ENCODE measurements at places on chromosomes 12 and 14.

- DNase-seq: no peak
These were observed 7.6 kb upstream of the CCDC184 start for GRCh38 chr12:48175613-48176416.

DNA sequence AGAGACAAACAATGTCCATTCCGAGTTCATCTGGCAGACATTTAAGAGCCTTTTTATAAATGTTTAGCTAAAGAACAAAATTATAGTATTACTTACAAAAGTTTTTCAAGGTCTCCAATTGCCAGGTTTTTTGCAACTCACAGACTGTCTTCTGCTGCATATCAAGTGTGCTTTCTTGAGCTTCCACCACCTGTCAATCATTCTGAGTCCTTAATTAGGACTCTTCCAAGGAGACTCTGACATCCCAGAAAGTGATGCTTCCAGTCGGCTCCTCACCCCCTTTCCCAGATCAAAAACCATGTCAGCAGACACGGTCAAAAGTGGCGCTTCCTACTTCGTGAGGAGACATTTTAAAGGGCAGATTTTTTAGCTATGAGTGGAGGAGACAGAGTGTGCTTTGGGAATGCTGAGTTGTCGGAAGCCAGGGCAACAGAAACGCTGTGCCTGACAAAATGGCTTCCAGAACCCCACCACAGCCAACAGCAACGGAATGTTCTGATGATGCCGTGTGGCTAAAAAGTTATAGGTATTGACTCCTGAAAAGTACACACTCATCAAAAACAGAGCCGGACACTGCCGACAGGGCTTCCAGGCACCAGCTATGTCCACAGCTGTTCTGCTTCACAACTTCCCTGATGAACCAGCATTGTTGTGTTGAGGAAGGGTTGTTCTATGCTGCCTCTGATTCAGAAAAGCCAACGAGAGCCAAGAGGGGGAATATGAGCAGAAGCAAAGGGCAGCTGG is 116.1 kb upstream of the SLC35F4 start:
- DNase-seq: no peak

DNA sequence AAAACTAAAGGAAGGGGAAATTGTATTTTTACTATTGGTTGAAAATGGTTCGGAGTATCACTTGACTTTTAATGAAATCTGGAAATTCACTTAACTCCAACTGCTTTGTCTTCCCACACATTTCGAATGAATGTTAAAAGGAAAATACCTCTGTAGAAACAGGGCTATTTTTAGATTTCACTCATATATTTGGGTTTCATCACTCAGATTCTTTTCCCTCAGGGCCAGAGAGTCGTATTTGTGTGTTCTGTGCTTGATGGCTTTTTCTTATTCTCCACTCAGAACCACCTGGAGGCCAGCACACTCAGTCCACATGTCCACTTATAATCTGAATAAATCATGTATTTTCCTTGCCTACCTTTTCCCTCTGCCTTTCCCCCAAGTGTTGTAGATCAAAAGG is 40.0 kb downstream of the DAAM1 start:
- DNase-seq: no peak

GRCh38 chr12:55845785-55846496 is 3.2 kb upstream of the MMP19 start:
- DNase-seq: no peak

DNA sequence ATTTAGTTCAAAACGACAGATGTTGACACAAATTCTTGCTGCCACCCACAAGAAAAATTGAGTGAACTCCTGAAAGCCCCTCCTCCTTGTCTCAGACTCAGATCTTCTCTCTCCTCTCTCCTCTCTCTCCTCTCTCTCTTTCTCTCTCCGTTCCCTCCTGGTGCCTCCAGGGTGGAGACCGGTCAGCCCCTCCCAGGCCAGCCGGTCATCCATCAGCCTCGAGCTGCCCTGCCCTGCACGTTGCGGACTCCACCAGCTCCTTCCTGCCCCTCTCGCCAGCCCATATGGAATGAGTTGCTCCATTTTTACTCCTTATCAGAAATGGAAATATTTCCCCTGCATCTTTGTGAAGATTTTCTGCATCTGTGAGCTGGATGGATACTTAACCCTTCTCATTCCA is 103.8 kb downstream of the TBX5 start:
- no peak for DNase-seq

DNA sequence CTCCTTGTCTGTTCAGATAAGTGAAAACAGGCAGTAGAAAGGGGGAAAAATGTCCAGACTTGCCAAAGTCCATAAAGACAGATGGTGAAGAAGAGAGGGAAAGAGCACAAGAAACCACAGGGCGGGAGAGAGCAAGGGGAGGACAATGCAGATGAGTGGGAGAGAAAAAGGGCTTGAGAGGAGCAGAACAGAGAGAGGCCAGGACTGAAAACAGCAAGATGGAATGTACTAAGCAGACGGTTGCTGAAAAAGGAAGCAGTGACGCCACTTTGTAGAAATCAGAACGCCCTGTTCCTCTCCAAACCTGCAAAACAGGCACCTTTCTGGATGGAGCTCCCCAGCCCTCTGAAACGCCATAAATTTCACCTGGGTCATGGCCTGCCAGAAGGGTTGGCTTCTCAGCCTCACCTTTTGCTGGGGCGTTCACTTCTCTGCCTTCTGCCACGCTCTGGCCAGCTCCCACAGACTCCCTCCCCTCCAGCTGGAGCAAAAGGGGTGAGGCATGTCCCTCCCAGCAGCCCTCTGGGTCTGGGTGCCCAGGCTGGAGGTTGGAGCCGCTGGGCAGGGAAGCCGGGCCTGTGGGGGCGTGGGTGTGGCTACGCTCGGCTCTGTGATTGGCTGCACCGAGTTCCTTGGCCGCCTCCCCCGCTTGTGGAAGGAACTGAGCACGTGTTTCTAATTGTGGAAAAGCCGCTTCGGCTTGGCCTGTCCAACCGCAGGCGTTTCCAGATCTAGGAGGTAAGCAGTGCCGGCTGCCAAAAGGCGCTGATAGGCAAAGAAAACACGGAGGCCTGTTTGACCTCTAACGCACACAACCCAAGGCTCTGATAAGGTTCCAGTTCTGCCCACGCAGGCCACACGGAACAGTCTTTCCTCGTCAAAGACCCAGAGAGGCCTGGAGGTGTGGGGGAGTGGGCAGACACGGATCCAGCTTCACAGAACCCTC is 29.3 kb downstream of the SLC7A8 start:
- no peak for DNase-seq

DNA sequence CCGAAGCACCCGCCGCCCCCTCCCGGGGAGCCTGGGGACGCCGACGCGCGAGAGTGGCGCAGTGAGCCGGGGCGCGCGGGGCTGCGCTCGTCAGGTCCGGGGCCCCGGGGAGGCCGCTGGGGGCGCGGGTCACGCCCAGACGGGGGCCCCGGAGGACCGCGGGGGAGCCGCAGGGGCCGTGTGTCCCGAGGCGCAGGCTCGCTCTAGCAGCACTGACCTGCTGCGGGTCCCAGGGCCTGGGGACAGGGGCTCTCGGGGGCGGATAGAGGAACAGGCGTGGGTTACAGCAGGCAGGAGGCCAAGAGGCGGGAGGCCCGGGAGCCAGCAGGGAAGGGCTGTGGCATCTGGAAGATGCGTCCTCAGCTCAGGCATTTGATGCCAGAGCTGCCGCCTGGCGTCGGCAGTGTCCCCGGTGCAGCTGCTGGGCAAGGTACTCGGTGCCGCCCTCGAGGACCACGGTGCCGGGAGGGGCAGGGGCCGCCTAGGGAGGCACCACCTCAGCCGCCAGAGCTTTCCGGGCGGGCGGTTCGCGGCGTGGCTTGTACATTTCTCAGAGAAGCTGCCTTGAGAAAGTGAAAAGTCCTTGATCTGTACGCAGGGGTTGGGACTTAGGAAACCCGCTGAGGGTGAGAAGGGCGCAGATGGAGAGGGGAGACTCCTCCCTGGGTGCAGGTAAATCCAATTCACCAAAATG is 1.2 kb downstream of the WNT5B start:
- no peak for DNase-seq

DNA sequence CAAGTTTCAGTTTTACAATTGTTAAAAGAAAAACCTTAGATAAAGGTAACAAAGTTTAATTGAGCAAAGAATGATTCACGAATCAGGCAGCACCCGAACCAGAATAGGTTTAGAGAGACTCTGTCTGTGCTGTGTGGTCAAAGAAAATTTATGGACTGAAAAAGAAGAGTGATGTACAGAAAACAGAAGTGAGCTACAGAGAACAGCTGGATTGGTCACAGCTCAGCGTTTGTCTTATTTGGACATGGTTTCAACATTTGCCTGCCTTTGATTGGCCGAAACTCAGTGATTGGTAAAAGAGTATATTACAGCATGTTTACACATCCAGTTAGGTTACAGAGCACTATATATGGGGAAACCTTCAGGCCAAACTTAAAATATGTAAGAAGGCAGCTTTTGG is 703.2 kb upstream of the STXBP6 start:
- no peak for DNase-seq

GRCh38 chr14:32635061-32635719 is 303.5 kb upstream of the NPAS3 start:
- DNase-seq: no peak

DNA sequence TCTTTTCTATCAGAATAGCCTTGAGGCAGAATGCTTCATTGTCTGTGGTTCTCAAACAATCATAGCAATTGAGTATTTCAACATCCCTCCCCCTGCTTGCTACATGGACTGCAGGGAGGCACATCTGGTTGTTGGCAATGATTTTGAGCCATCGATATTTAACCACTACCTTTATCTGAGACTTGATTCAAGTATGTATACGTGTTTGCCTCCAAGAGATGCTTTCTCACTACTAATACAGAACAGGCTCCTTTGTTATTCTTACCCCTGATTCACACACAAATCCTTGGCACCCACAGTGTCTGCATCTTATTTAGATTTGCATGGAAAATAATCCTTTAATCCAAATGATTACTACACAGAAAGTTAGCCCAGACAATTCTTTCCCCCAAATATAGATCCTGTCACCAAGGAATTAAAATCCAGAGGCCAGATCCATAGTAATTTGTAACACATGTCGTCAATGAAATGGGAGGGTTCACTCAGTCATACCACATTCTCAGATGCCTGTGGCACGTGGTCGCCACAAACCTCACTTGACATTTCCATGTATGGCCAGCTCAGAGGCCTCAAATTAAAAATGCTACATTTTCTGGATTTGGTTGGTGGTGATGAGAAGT is 199.3 kb downstream of the ITPR2 start:
- DNase-seq: no peak

DNA sequence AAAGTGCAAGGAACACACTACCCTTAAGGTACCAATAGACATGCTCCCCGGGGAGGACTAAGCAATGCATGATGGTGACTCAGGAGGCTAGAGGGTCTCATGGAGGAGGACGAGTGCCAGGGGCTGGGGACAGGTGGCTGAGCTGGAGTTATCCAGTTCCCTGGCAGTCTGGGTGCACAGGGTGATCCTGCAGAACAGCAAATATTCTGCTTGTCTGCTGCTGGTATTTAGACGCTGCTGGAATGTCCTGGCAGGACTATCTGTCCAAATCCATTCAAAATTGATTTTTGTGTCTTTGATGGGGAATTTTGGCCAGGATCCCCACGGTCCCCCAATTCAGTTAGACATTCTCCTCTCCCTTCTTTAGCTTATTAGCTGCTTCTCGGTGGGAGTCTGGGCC is 138.7 kb downstream of the C12orf75 start:
- no peak for DNase-seq

DNA sequence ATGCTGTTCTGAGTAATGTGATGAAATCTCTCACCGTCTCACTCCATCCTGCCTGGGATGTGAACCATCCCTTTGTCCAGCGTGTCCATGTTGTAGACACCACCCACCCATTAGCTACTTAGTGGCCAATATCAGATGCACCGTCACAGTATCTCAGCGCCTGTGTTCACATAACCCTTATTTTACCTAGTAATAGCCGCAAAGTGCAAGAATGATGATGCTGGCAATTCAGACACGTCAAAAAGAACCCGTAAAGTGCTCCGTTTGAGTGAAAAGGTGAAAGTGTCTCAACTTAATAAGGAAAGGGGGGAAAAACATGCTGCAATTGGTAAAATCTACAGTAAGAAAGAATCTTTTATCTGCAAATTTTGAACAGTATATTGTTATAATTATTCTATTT is 3.0 kb downstream of the RNASE10 start:
- no peak for DNase-seq

- no peak for DNase-seq
These were observed 12.7 kb downstream of the SCYL2 start for GRCh38 chr12:100279607-100280244.

DNA sequence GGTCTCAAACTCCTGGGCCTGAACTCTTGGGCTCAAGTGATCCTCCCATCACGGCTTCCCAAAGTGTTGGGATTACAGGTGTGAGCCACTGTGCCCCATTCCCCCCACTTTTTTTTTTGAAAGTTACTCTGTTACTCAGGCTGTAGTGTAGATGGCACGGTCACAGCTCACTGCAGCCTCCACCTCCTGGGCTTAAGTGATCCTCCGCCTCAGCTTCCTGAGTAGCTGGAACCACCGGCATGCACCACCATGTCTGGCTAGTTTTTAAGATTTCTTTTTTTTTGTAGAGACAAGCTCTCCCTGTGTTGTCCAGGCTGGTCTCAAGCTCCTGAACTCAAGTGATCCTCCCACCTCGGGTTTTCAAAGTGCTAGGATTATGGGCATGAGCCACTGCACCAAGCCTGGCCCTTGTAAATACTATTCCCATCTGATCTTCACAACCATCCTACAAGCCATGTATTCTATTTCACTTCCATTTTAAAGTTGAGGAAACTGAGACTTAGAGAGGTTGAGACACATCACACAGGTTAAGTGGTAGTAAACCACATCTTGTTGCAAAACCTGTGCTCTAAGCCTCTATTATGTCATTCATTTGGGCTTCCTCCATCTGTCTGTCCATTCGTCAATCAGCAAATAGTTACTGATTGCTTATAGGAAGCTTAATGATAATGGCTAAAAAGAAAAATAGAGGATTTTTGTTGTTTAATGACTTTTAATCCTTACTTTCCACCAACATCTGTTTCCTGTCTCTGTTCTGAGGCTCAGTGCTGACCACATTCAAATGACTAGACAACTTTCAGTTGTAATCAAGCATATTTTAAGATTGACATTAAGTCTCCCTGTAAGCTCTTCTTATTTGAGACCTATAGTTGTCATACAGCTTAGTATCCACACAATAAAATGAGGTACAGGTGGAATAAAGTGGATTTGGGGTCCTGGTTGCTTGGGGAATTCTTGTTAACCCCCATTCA is 9.2 kb downstream of the ASCL4 start:
- DNase-seq: no peak

DNA sequence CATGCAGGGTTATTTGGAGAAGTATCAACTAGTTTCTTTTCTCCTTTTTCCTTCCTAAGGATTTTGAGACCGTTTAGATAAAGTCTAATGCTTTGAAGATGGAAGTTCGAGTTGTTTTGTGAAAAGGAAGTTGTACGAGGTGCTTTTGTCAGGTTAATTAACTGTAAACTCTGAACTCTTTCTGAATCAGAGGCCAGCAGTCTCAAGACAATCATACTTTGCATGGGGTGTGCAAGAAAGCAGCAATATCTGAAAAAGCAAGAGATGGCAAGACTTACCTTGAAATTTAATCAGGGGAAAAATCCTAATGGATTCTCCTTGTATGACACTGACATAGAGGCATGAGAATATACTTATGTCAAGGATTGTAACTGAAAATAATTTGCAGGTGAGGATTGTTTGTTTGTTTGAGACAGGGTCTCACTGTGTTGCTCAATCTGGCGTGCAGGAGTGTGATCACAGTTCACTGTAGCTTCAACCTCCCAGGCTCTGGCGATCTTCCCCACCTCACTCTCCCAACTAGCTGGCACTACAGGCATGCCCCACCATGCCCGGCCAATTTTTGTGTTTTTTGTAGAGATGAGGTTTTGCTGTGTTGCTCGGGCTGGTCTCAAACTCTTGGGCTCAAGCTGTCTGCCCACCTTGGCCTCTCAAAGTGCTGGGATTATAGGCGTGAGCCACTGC is 170.2 kb upstream of the HMGA2 start:
- no peak for DNase-seq
